ENCODE measurements at places on chromosomes 2 and 18.
A peak's percentile ranks its signal among the peaks of the same experiment; 100 is the strongest.

- no peak for DNase-seq
Measured at GRCh38 chr18:76875390-76876325, 53.3 kb downstream of the ZNF236 start.

DNA sequence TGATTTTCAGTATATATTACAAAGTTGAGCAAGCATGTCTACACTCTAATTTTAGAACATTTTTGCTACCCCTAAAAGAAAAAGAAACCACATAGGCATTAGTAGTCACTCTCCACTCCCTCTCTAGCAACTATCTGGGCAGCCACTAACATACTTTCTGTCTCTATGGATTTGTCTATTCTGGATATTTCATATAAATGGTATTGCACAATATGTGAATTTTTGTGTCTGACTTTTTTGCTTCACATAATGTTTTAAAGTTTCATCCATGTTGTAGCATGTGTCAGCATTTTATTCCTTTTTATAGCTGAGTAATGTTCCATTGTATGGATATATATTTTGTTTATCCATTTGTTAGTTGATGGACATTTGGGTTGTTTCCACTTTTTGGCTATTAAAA is 232.5 kb upstream of the CTAGE1 start:
- DNase-seq: peak; percentile 67

- DNase-seq: peak; percentile 47
Measured at GRCh38 chr2:6865346-6866274, at the start of gene CMPK2. Gene CMPK2, minus strand, starts transcription at chr2:6865907. Its CDS starts 211 bp downstream, at chr2:6865696.

DNA sequence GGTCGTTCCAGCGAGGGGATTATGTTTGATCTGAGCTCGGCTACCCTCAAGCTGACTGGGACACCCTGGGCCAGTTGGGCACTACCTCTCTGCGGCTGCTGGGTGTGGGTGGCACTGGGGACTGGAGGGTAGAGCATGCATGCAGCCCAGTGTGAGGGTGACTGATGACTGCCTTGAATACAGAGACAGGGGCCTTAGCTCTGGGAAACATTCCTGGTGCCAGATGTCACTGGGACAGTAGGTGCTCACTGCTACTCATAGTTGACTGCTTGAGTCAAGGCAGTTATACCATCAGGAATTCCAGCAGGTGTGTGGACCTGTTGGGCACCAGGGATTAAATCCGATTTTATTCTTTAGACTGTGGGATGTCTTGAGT is 33.6 kb upstream of the ATP6V1B1 start:
- DNase-seq: no peak

DNA sequence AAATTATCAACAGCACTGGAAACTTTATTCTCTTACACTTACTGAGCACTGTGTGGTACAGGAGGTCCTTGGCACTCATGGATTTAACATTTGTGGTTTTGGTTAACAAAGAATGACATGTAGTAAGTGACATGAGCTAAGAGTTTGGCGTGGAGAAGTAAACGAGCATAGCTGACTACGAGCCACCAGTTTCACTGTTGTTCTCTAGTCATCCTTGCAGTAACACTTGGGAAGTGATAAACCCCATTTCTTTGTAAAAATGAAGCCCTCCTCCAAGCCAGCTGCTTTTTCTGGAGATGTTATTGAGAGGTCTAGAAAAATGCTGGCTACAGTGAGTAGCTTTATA is 32.7 kb downstream of the QPCT start:
- peak; percentile 58 for DNase-seq

DNA sequence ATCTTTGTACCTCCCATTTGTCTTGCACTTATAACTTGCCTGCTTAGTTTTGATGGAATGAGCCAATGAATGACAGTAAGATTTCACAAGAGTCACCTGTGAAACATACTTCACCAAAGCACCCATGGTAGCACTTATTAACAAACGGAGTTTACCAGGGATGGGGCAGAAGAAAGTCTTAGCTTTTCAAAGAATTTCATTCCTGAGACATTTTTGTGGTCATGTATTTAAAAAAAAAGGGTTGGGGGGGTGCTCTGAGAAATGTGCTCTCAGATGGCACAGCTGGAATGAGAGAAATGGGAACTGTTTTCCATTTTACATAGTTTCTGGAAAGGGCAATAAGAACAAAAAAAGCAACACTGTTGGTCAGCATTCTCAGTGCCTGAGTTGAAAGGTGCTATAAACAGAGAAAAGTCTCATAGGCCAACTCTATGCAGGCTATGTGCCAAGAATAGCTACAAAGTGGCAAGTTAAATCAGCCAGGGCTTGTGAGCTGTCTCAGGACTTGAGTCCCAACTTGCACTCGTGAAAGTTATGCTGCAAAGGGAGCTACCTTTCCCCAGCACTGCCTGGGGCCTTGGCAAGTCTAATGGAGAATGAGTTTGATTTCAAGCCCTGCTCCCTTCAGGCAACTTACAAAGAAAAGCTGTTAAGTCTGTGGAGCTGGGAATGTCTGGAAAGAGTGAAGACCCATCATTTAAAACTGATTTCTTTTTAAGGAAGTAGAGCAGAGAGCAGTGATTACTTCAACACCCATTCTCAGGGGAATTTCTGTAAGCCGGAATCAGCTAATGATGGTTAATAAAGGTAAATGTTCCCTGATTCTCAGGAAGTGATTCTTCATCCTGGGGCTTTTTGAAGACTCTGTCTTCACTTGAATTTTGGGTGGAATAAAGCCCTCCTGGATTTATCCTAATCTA is 170.6 kb downstream of the SLC8A1 start:
- peak; percentile 94 for DNase-seq

DNA sequence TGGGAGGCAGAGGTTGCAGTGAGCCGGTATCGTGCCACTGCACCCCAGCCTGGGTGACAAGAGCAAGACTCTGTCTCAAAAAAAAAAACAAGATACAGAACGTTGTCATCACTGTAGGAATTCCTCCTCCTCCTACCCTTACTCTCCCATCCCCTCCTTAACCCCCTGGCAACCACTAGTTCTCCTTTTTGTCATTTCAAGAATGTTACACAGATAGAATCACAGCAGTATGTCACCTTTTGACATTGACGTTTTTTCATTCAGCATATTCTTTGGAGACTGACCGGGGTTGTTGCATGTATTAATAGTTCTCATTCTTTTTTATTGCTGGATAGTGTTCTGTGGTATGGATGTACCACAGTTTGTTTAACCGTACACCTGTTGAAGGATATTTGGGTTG is 32.4 kb downstream of the TTLL4 start:
- DNase-seq: no peak

GRCh38 chr2:69724540-69725159 is 17.3 kb upstream of the ANXA4 start:
- peak; percentile 73 for DNase-seq

GRCh38 chr18:63591725-63592124 is 4.6 kb downstream of the SERPINB13 start:
- DNase-seq: peak; percentile 4

DNA sequence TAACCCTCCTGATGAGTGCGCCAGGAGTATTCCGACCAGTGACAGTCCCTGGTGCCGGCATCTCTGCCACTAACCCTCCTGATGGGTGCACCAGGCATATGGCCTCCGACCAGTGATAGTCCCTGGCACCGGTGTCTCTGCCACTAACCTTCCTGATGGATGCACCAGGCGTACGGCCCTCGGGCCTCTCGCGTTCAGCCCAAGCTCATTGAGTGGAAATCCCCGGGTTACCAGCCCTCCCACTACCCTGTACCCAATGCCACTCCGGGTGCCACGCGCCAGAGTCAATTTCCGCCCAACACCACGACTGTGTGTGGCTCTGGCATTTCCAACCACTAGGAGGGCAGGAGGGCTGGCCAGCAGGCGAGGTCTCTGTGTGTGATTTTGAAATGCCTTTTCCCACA is 11.7 kb upstream of the GPC1 start:
- DNase-seq: no peak

DNA sequence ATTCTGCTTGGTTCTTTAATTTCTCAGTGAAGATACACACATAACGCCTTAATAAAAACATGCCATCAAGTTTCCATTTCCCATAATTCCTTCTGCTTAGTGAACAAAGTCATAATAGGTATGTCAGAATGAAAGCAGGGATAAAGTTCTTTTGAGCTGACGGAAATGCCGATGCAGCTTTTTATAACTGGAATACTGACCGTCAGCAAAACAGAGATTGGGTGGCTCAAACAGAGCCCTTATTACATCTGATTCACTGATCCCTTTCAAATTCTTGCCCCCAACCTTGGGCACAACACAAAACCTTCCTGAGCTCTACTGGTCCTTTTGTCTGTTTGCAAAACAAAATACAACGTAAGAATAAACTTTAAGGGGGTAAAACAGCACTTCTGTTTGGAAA is 140.4 kb downstream of the CDH2 start:
- no peak for DNase-seq

- DNase-seq: no peak
Measured at GRCh38 chr2:85695691-85696668, 1.8 kb downstream of the GNLY start.

- no peak for DNase-seq
Measured at GRCh38 chr2:236360496-236360895, 96.3 kb upstream of the ASB18 start.

GRCh38 chr18:61400016-61400635 is 66.9 kb downstream of the CDH20 start:
- peak; percentile 56 for DNase-seq

- no peak for DNase-seq
Measured at GRCh38 chr2:128406736-128407554, 88.3 kb upstream of the HS6ST1 start.

DNA sequence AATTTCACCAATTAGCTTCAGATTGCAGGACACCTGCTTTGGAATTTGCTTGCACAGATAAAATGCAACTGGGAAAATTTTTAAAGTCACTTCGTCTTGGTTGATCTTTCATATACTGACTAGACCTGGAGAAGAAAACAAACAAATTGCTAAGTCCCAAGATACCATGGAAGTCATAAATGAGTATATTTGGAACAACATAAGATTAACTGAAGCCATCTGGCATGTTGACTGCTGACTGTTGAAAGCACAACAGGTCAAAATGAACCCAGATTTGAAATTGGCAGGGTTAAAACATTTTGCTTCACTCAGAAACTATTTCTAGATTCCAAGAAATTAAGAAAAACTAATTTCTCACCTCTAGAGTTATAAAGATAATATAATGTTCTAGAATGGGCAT is 470.7 kb downstream of the LPIN1 start:
- DNase-seq: no peak

GRCh38 chr2:10329580-10329879 is 26.8 kb downstream of the HPCAL1 start:
- no peak for DNase-seq

- DNase-seq: no peak
Measured at GRCh38 chr2:8314063-8314462, 367.8 kb upstream of the ID2 start.

GRCh38 chr18:985212-985661 is 80.6 kb downstream of the ADCYAP1 start:
- no peak for DNase-seq

DNA sequence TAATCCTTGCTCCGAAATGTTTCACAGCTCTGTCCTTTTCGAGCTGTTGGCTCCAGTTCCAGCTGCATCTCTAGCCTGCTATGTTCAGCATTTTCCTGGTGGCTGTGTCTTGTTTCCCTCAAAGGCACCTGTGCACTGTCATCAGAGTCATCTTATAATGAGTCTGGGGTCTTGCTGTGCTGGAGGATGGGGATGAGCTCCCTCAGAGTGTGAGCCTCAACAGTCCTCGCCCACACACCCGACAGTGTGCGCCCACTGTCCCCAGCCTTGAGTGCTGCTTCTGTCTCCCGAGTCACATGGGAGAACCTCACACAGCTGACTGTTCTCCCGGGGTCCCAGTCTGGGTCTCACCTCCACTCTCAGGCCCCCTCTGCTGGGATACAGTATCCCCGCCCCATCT is 25.4 kb downstream of the SPP2 start:
- DNase-seq: no peak

- peak; percentile 37 for DNase-seq
Measured at GRCh38 chr18:65938592-65939372, 188.0 kb downstream of the CDH7 start.

DNA sequence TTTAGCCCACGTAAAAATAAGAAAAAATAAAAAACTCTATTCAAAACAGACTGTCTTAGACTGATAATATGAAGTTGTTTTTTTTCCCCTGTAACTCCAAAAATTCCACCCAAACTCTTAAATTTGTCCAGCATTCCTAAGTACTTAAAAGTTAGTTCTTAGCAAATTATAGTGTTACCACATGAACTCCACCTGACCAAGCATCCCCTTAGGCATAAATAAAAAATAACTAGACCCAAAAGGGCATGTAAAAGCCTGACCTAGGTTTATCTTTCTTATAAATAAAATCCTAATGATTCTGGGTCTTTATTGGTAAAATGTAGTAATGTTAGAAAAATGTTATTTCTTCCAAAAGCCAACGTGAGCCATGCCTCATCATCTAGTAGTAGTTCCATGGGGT is 54.3 kb downstream of the TTC21B start:
- no peak for DNase-seq

Measured in fibroblast of skin of back (primary cell).